COLO829 (cell line): ENCODE measurements at places on chromosomes 4 and X.

- DNase-seq: peak; percentile 44
Measured at GRCh38 chr4:70651864-70652506, 14.3 kb downstream of the JCHAIN start.

DNA sequence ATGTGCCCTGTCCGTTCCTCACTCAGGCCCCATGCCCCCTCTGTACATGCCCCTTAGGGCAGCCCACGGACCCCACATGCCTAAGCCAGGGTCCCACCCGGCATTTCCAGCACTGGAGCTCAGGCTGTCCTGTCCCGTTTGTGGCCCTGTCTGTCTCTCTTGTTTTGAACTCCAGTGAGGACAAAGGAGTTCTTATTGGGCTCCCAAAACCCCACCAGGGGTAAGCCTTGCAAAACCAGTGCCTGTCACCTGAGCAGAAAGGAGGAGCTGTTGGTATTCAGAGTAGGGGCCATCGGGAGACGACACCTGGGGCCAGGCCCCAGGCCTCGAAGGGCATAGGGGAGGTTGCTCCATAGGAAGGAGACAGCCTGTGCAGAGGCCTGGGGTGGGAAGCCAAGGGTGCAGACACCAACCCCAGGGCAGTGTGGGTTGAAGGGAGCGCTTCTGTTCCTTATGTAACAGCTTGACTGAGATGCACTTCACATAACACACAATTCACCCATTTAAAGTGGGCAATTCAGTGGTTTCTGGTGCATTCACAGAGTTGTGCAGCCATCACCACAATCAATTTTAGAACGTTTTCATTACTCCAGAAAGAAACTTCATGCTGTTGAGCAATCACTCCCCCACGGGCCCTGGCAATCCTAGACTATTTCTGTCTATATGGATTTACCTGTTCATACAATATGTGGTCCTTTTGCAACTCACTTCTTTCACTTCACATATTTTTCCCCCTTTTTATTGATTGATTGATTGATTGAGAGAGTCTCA, 31.7 kb downstream of the MAN2B2 start:
- no peak for DNase-seq

DNA sequence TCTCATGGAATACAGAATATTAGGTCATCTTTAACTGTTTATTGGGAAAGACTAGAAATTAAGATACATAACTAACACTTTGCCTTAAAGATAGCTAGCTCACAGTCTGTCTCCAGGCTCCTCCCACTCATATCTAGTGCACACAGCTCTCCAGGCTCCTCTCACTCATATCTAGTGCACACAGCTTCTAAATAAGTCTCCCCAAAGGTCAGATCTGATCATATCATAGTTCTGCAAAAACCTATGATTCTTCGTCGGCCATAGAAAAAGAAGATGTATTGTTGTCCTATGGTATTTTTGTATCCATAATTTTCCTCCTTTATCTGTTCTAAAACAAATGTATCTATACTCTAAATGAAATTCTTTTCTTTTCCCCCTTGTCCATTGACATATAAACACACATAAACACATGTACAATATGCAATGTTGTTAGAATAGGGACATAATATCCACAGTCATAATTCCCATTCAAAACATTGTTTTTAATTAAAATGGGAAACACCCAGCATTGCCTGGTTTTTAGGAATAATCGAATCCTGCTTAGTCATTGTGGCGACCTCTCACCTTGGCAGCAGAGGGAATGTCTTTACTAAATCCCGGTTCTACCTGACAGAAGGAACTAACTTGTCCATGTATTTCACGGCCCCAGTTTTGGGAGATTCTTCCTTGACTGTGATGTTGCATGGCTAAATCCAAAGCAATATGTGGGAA, 1282.0 kb downstream of the PCDH7 start:
- DNase-seq: no peak

GRCh38 chr4:85873566-85873965, 398.6 kb downstream of the ARHGAP24 start:
- no peak for DNase-seq

- DNase-seq: no peak
Measured at GRCh38 chr4:105417624-105418023, 56.2 kb downstream of the PPA2 start.

DNA sequence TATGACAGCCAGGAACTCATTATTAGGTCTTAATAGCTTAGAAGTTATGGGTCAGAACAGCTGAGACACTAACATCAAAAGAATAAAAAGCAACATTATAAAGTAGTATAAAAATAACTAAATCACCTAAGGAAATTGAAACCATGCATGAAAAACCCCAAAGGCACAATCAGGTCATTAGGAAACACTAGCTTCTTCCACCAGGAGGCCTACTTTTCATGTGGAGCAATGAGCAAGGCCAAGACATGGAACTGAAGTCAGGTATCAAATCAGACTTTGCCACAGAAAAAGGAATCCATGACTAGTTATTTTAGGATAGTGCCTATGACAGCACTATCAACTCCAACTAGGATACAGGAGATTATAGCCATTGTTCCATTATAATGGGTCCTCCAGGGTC, 7.9 kb downstream of the HUWE1 start:
- no peak for DNase-seq

DNA sequence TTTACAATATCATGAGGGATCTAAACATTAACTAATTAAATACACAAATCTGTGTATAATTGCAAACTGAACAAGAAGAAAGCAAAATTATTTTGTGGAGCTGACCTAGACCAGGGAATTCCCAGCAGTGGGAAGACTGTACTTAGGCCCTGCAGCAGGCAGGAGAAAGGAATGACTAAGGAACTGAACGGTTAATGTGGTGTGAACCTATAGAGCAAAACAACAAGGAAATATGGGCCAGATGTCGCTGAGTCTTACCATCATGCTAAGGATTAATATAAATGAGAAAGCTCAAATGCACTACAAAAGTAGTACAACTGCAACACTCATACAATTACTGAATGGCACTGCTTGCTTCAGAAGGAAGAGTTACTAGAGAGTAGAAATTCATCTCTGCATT, 120.3 kb upstream of the ATXN3L start:
- DNase-seq: no peak

DNA sequence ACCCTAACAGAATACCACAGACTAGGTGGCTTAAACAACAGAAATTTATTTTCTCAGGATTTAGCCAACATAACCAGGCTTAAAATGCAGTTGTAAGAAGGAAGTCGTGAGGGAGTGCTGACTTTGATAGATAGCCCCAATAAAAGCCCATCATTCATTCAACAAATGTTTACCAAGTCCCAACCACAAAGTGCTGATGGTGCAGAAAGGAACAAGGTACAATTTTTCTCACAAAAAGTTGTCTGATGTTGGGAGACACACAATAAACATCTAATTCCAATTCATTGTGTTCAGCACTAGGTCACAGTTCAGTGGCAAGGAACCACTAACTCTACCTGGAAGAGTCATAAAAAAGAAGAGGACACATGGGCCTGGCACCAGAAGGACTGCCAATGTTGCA, 42.2 kb downstream of the AKAP4 start:
- DNase-seq: no peak
